ENCODE measurements at places on chromosomes 2 and 18.

- DNase-seq, result no peak
These were observed 291.0 kb upstream of the DOK6 start for GRCh38 chr18:69109686-69110085.

GRCh38 chr2:6359964-6360363 lies 505.7 kb downstream of the CMPK2 start:
- no peak for DNase-seq

DNA sequence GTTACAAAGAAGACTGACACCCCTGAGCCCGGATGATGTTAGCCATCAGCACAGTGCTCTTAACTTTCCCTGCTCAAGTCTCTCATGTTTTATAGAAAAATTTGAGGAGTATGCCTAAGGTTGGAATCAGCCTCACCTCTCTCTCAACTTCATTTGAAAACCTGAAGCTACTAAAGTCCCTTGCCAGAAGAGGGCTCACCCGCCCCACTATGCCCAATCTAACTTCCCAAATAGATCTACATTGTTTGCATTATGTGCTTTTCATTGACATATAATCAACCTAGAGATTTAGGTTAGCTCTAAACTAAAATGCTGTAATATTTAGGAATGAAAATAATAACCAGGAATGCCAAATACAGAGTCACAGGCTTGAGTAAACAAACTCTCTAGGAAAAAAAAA lies 305.4 kb downstream of the NCKAP5 start:
- DNase-seq, result no peak

DNA sequence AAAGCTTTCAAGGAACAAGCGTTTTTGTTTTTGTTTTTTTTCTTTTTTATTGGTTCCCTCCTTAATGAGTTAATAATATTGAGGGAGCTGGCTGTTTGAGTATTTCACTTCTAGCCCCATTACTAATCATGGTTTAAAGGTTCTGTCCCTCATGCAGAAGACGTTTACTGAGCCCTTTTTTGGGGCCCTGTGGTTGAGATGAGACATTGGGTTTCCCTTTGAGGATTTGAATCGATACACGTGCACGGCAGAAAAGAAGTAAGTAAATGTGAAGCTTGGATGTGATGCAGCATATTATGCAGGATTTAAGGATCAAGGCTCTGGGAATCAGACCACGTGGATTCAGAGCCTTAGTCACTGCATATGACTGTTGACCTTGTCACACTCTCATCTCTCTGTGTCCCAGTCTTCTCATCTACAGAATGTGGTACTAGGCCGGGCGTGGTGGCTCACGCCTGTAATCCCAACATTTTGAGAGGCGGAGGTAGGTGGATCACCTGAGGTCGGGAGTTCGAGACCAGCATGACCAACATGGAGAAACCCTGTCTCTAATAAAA lies 1.0 kb upstream of the CHST10 start:
- peak; percentile 7 for DNase-seq

DNA sequence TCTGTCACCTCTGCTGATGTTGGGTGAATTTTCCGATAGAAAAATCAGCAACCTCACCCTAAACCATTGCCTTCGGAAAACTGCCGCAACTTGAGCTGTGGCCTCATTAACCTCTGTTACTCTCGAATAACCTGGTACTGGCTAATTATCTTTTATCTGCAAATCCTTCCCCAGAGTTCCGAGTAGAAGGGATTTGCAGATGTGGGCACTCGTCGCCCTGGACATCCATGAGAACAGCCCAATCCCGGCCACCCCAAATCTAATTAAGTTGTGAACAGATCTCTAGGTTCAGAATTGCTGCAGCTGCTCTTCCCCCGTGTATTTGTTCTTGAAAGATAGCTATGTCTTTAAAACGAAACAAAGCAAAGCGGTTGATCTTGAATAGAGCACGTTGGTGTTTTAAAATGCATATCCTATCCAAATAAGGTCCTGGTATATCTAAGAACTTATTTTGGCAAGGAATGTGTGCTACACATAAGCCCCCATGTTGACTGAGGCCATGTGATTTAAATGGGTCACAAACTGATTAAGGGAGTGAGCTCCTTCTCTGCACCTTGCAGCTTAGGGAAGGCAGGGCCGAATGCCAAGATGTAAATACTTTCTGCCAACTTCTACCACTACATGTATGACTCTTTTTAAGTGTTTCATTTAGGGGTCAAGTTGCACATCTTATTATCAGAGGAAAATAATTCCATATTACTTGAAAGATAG lies 88.2 kb downstream of the MTCL1 start:
- no peak for DNase-seq

DNA sequence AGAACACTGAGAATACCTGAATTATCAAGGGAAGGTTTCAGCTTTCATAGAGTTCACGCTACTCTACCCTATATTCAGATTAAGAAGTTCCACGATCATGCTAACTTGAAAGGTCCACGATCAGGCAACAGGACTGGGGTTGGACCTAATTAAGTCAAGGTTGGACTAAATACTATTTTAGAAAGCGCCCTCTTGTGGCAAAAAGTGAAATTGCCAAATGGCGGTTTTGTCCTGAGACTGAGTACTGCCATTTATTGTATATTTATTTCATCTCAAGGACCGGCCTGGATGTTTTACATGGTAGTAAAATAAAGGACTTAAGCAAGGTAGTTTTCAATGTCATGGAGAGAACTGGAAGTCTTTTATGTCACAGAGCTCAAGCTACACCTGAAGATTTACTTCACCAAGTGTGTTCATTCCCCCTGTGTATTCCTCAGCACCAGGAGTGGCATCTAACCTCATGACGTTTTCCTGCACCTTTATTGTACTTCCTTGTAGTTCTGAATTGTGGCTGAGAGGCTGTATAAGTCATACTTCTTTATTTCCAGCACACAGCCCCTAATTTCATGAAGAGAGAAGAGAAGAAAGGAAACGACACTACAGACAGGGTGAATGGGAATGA lies 56.8 kb downstream of the SRD5A2 start:
- DNase-seq, result peak; percentile 32

GRCh38 chr2:54638774-54639187 lies 84.7 kb upstream of the EML6 start:
- DNase-seq, result peak; percentile 96

GRCh38 chr2:158586491-158586890 lies 129.7 kb downstream of the PKP4 start:
- DNase-seq, result no peak

- DNase-seq, result no peak
These were observed 37.3 kb upstream of the C18orf32 start for GRCh38 chr18:49524349-49524748.

DNA sequence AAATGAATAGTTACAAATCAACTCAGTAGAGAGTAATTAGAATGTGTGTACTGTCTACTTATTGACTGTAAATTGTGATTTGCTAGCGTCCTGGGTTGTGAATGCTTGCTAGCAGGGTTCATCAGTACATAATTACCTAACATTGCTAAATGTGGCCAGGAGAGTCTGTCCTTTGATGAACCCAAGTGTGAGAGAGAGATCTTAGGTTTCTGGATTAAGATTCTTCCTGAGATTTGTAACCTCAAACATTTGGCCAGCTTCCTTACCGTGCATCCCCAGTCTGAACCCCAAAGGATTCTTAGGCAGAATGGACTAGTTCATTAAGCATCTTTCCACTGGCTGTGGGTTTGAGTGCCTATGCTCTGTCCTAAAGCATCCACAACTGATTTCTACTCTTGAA lies 84.0 kb upstream of the ITPRID2 start:
- DNase-seq, result no peak

GRCh38 chr2:120704696-120705095 lies 31.0 kb upstream of the GLI2 start:
- DNase-seq, result no peak

- no peak for DNase-seq
These were observed 147.8 kb downstream of the EXOC6B start for GRCh38 chr2:72678024-72678423.

DNA sequence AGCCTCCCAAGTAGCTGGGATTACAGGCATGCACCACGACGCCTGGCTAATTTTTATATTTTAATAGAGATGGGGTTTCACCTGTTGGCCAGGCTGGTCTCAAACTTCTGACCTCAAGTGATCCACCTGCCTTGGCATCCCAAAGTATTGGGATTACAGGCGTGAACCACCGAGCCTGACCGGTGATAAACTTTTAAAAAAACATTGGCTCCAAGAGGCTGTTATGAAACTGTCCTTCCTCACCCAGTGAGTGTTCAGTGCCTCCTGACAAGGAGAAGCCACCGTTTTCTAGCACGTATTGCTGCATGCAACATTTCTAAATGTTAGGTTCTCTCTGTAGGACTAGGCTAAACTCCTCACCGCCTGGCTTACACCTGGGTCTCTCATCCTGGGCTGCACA lies 63.3 kb downstream of the EDAR start:
- DNase-seq, result no peak

GRCh38 chr2:72214429-72215143 lies 66.9 kb upstream of the CYP26B1 start:
- DNase-seq, result peak; percentile 14

GRCh38 chr2:149400997-149401396 lies 70.6 kb downstream of the LYPD6 start:
- DNase-seq, result no peak

All from umbilical cord (tissue), 2 donors.